ENCODE measurements at places on chromosomes 2 and 18.

DNA sequence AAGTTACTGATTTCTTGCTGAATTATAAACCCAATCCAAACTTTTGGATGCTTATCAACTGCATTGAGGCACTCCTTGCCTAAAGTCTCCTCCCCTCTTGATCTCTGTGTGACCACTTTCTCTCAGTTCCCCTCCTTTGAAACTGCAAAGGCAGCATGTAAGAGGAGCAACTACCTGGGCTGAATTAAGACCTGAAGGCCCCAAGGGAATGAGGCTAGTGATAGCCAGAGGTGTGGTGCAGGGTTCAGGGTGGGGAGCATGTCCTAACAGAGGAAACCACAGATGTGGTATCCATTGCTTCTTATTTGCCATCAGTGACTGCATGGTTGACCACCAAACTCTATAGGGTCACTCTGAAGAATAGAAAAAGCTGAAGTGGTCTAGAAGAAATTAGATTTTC, 557.9 kb downstream of the TNS1 start:
- DNase-seq: no peak

DNA sequence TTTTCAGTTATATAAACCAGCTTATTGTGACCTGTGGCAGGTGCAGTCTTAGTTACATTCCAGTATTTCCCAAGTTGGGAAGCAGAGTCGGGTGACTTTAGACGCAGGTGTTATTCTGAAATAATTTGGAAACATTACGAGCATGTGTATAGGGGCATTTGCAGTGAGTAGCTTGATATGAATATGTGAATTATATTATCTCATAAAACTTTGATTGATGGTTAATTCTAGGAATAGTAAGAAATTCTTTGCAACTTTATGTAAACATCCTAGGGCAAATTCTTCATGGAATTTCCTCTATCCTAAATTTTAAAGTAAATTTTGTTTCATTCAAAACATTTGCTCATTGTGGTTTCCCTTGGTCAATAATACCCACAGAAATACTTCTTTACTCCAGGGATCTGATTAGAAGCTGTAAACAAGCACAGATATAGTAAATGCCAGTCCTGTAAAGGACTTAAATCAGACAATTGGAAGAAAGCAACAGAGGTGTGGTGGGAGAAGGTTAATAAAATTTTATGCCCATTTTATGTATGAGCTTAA, 580.6 kb upstream of the CDH2 start:
- no peak for DNase-seq

GRCh38 chr18:40962784-40963183, 992.2 kb upstream of the PIK3C3 start:
- no peak for DNase-seq

DNA sequence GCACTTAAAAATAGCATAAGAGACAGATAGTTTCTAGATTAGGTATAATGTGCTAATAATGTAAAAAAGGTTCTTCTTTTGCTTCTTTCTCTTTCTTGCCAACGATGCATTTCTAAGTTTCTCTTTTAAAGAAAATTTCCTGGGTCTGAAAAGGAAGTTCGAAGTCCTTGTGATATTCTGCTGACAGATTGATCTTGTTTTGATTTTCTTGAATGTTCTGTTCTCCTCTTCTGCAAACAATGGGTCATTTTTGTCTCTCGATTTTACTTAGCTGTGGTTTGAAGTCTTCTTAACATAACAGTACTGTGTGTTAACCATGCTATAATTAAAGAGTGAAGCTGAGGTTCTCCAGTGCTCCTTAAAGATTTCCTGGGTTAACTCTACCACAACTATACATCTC, 61.1 kb upstream of the ACYP2 start:
- DNase-seq: no peak

- no peak for DNase-seq
Measured at GRCh38 chr2:69305712-69306392, 81.2 kb downstream of the GFPT1 start.

Data from kidney glomerular epithelial cell (primary cell).